Activated CD8-positive, alpha-beta memory T cell treated with anti-CD3 and anti-CD28 coated beads for 1 hour (primary cell): ENCODE measurements at places on chromosomes 1 and 21.

GRCh38 chr21:43716376-43717165 is 2.4 kb upstream of the PDXK start:
- no peak for DNase-seq

- DNase-seq: no peak
Measured at GRCh38 chr21:38930066-38930465, 124.3 kb downstream of the ETS2 start.

DNA sequence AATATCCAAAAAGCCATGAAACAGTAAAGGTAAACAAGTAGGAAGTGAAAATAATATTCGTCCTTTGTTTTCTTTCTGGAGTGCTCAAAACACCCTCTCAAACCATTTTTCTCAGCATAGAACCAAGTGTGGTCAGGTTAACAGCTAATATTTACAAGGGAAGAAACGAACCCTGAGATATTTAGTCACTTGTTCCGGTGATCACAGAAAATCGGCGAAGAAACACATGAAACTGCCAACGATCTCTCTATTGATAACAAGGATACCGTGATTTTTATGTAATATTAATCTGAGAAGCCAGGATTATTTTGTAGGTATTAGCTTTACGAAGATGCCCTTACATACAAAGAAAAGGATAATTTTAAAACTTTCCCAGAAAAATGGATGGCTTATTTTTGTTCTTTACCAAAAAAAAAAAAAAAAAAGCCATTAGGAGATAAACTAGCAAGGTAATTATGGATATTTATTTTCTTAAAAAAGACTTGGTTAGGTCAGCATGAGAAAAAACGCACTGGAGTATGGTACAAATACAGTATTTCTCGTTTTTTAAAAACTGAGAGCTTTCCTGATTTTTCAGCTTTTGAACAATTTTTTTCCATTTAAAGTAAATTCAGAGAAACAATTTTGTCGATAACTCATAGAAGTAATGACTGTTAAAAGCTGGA is 107.3 kb upstream of the HNRNPU start:
- DNase-seq: no peak

GRCh38 chr1:54158071-54158470 is 5.3 kb upstream of the CDCP2 start:
- DNase-seq: no peak

GRCh38 chr1:162406811-162407210 is 5.1 kb downstream of the SH2D1B start:
- no peak for DNase-seq

- DNase-seq: no peak
Measured at GRCh38 chr1:5189384-5189783, 535.0 kb downstream of the AJAP1 start.

- DNase-seq: no peak
Measured at GRCh38 chr1:27760426-27760825, 12.6 kb upstream of the STX12 start.

DNA sequence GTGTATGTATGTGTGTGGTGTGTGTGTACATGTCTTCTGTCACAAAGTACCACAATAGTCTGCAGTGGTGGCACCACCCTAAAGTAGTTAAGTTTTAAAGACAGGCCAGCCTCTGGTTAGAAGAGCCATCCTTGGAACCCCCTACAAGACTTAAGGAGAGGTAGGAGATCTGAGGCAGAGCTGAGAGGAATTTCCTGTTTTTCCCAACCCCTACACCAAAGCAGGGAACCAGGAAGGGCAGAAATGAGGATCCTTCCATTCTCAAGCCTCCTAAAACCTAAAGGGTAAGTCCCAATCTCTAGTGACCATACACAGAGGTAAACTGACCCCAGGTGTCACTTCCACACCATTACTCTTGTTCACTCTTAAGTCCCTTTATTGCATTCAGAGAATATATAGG is 11.1 kb downstream of the PEA15 start:
- DNase-seq: no peak

GRCh38 chr1:109188200-109188599 is 25.5 kb upstream of the SARS1 start:
- DNase-seq: no peak

DNA sequence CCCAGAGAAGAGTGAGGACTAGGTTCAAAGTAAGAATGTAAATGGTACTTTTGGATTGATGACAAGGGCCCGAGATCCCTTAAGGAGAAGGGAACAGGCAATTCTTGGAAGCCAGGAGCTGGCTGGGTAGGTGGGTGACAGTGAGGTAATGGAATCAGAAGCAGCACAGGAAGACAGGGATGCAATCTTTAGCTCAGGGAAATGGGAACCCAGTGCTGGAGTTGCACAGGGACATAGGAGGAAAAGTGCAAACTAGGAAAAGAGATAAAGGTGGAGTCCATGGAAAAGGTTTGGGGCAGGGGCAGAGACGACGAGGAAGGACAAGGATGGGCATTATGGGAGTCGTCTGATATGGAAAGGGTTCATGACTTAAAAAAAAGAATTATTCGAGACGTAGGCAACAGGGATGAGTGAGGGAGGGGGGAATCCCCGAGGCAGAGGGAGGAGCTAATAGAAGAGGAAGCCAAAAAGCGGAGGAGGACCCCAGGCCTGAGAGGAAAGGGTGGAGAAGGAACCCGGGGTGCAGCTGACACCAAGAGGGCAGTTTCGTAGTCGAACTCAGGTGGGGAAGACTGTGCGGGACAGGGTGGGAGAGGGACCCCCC is 495 bp downstream of the PI4KB start:
- DNase-seq: peak; percentile 25

DNA sequence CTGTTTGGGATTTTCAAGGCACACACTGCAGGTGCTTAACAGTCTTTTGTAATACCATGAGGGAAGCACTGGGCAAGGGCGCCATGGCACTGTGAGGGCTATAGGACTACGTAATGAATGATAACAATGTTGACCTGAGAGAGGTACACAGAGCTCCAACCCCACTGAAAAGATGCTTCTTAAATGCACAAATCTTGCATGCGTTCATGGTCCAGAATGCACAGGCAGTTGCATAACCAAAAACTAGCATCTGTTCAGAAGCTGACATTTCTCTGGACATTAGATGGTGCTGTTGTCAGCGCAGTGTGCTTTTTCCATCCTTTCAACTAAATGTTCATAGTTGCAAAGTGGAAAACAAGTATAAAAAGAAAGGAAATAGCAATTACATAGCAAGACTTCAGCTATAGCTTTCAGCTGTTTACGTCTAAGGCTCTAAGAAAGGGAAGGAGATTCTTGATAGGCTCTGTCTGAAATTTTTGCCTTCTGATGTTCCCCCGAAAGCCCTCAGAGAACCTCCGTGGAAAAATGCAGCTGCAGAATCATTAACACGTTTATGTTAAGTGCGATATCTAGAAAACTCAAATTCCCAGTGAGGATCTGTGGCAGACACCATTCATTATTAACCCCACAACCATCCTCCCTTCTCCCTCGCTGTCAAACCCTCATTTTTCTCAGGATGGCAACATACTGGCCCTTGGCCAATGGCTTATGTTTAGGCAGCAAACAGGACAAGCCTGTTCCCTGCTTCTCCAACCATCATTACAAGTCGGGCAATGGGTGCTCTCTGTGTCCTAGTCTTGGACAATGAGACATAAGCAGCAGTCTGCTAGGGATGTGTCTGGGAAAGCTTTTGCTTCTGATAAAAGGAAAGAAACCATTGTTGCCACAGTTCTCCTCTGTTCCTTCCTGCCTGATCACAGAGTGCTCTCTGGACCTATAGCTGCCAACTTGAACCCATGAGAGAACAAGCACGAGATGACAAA is 8.2 kb upstream of the TARBP1 start:
- DNase-seq: no peak

DNA sequence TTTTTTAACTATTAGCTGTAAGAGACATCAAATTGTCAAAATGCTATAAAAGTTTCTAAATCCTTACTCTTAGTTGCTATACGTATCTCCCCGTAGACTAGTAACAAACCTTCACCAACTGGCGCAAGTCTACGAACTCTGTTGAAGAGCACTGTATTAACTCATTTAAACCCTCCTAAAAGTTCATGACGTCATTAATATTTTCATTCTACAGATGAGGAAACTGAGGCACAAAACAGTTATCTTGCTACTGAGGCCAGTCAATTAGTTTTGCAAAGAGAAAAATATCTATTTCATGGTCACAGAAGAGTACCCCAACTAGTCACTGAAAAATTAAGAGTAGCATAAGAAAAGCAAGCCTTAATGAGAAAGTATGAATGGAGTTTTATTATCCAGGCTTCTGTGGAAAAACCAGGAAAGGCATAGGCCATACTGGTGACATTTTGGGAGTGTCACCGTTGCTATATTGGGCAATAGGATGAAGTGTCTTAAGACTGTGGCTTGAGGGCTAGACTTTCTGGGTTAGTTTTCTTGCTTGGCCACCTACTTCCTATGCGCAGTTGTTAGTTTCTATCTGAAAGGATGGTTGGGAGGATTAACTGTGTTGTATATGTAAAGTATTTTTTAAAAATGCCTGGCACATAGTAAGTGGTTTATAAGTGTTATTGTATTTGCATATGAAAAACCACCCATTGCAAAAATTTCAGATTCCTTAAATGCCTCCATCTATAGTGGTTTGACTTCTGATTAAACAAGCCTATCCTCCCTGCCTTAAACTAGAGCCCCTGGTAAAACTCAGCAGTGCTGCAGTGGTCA is 52.4 kb upstream of the SYT14 start:
- DNase-seq: no peak

DNA sequence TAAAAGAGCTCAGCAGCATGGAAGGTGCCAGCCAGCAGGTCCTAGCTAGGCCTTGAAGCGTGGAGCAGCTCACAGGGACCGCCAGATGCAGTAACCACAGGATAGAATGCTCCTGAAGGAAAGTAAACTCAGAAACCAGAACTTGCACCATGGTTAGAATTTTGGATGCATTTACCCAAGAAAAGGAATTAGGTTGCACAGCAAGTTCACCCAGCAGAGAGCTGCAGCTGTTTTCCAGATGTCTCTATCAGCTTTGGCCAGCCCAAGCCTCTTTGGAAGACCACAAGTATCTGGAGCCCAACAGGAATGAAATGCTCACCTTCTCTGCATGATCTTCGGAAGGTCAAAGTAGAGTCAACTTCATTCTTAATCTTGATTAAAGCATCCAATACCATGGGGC is 21.0 kb upstream of the ATP13A2 start:
- DNase-seq: no peak

DNA sequence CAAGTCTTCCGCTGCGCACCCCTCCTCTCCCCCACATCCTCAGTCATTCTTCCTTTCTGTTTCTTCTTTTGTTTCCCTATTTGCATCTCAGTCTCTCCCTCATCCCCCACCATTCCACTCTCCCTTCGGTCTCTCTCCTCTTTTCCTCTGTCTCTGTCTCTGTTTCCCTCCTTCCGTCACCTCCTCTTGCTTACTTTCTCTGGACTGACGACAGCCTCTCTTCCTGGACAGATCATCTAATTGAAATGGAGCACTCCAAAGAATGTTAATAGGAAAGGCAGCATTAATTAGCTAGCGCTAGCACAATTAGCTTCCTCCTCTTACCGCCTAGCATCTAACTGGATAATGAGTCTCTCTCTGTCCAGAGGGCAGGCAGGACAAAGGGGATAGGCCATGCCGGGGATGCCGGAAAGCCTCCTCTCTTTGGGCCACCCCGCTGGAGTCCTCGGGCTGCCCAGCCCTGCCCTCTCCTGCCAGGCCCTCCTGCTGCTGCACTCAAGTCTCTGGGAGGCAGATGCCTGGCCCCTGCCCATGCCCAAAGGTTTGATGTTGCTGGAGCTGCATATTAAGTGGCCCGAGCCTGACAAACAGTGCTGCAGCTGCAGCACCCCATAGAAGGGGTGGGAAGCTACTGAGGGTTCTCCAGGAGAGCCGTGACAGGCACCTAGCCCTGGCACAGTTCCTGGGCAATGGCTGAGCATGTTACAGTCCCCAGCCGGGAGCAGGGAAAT is 20.8 kb downstream of the DISP3 start:
- no peak for DNase-seq

DNA sequence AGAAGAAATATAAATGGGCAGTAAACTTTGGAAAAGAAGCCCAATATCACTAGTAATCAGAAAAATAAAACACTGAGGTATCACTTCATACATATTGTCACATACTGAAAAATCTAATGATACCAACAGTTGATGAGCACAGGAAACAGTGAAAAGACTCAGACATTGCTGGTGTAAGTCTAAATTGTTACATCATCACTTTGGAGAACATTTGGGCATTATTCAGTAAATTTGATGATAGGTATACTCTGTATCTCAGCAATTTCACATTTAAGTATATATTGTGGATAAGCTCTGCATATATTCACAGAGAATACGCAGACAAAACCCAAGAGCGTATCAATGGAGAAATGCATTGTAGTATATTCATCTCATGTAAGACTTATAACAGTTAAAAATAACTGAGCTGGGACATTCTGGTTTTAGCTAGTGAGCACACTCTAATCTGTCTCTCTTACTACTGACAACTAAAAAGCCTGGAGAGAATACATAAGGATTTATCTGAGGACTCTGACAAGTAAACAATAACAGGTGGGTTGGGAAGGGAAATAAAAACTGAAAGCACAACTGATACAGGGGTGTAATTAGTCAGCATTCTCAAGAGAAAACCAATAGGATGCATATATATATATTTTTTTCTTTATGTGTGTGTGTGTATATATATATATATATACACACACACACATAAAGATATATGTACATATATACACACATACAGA is 212.7 kb upstream of the JUN start:
- DNase-seq: no peak

DNA sequence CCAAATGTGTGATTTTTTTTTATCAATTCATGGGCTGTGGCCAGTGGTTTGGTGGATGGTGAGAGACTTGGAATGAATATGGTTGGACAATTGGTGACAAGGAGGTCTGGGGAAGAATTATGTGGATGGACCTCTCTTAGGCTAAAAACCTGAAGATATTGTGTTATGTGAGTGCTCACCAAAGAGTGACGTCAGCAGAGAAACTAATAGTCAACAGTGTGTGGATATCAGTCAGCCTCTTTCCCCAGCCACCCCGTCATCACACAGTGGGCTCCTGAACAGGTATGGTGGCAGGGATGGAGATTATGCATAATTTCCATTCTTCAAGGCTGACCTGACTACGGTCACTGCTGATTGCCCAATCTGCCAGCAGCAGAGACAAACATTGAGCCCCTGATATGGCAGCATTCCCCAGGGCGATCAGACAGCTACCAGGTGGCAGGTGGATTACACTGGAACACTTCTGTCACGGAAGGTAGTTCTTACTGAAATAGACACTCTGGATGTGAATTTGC is 9.2 kb upstream of the OR2G2 start:
- DNase-seq: no peak

GRCh38 chr1:150180474-150180873 is 30.8 kb downstream of the PLEKHO1 start:
- DNase-seq: no peak

DNA sequence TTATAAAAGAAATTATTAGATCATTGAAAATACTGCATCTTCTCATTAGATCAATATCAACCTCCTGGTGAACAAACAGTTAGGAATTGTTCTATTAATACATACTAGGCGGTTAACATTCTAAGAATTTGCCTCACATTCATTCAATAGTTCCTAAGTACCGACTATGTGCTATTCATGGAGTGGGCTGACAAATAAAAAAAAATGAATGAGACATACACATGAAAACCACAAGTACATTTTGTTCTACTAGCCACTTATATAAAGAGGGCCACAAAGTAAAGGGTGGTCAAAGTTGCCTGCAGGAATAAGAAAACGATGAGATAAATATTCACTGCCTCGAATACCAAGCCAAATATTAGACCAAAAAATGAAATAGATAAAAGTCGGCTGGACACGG is 294.4 kb downstream of the SDCCAG8 start:
- no peak for DNase-seq
